ENCODE measurements at places on chromosomes 7 and 10. TPM values are rescaled to one million over a fixed set of nuclear protein-coding genes. Genes with fewer than 3 reads are reported as not detected.
A peak's percentile ranks its signal among the peaks of the same experiment; 100 is the strongest.

The AKR1C2 gene
- 130 TPM for total RNA-seq

DNA sequence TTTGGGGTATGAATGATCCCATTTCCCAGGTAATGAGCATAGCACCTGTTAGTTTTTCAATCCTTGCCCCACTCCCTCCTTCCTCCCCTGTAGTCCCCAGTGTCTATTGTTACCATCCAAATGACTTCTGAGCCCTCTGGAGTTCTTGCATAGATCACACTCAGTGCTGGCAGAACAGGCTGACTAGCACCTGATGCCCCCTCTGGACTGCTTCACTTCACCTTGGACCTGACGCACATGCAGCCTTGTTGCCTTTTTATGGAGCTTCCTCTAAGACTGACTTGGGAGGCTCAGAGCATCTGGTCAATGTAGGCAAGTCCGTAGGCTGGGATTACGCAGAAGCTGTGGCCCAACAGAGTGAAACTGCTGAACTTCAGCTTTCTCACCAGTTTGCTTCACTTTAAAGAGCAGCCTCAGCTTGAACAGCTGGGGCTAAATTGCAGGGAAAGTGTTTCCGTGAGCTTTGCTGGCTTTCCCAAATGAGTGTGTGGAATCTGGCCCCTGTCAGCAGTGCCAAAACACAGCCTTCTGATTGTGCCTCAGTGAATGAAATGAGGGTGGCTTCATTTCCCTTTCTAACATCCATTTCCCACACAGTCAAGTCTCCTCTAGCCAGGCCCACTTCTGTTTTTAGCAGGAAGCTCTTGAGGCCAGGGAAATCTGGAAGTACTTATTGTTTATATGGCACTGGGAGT, 48.5 kb downstream of the NXPH1 start:
- H3K27ac ChIP-seq: no peak overlapping the region
- H3K27me3 ChIP-seq: no peaks in the 10 kb centered on the region
- H3K36me3 ChIP-seq: no peaks in the 10 kb centered on the region
- peak; percentile 55 for DNase-seq
- no peak overlapping the region for H3K4me3 ChIP-seq

The MSMB gene
- 41.6 TPM for total RNA-seq

DNA sequence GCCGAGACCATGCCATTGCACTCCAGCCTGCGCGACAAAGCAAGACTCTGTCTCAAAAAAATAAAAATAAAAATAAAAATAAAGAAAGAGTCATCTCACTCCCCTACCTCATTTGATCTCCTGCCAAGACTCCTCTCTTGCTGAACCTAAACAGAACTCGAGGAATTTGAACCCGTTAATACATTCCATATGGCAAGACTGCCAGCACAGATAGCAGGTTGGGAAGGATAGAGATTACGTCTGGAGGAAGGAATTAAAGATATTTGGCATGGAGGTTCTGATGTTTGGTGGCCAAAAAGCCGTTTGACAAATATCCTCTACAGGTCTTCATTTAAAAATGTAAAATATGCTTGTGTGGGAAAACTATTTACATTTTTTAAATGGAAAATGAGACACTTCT, 549.6 kb downstream of the HTR7 start:
- no peak for DNase-seq
- no peak overlapping the region for H3K27ac ChIP-seq
- no peaks in the 10 kb centered on the region for H3K27me3 ChIP-seq
- H3K4me1 ChIP-seq: no peaks in the 10 kb centered on the region
- no peaks in the 10 kb centered on the region for H3K36me3 ChIP-seq

DNA sequence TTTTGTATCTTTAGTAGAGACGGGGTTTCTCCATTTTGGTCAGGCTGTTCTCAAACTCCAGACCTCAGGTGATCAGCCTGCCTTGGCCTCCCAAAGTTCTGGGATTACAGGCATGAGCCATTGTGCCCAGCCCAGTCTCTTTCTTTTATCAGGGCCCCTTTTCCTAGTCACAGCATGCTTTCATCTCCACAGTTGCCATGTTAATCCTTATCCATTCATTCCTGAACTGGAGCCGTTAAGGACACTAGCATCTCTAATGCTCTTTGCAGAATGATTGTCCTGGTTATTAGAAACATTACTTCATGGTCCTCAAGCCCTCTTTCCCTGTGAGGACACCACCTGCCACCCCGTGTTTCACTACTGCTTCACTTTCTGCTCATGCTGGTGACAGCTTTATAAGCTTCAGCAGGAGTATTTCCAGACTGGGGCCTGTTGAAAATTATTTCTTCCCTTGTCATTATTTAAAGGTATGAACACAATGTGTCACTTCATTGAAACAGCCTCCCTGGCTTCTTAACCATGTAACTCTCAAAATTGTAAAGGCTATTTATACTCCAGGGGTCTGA, 313.9 kb downstream of the BMPER start:
- no peaks in the 10 kb centered on the region for H3K4me1 ChIP-seq
- no peak for DNase-seq
- no peaks in the 10 kb centered on the region for H3K36me3 ChIP-seq
- no peaks in the 10 kb centered on the region for H3K27me3 ChIP-seq
- no peak overlapping the region for H3K4me3 ChIP-seq
- H3K27ac ChIP-seq: no peak overlapping the region

DNA sequence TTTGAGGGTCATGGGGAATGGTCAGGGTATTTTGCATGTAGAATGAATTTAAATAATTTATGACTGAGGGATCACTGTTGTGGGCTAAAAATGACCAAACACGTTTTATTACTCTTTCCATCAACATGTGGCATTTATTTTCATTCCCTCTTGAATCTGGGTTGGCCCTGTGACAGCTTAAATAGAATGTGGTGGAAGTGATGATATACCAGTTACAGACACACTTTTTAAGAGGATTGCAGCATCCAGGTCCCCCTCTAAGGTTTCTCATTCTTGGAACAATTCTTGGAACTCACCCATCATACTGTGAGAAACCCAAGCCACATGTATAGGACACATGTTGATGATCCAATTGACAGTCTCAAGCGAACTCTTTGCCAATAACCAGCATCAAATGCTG, 272.4 kb downstream of the ETV1 start:
- no peaks in the 10 kb centered on the region for H3K27me3 ChIP-seq
- no peak overlapping the region for H3K27ac ChIP-seq
- H3K36me3 ChIP-seq: no peaks in the 10 kb centered on the region
- H3K4me1 ChIP-seq: no peaks in the 10 kb centered on the region
- H3K4me3 ChIP-seq: no peak overlapping the region

DNA sequence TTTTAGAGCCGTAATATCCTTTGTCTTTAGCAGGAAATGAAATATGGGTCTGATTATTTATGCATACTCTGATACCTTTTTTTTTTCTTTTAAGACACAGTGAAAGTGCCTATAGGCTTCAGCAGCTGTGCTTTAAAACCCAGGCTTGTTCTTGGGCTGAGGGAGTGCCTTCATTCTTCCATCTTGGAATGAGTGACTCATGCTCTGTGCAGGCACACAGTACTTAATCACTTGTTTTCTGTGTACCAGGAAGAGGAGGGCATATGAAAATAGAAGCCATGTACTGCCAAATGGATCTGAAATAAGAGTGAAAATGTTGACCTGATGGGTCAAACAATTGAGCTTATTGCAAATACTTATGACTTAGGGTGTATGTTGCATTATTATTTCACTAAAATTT, 12.0 kb downstream of the INPP5F start:
- no peak for DNase-seq
- peaks cover 11% of the 10 kb centered on the region for H3K4me1 ChIP-seq
- no peak overlapping the region for H3K4me3 ChIP-seq
- no peaks in the 10 kb centered on the region for H3K27me3 ChIP-seq
- H3K27ac ChIP-seq: peak overlapping the region; percentile 72
- no peaks in the 10 kb centered on the region for H3K36me3 ChIP-seq

DNA sequence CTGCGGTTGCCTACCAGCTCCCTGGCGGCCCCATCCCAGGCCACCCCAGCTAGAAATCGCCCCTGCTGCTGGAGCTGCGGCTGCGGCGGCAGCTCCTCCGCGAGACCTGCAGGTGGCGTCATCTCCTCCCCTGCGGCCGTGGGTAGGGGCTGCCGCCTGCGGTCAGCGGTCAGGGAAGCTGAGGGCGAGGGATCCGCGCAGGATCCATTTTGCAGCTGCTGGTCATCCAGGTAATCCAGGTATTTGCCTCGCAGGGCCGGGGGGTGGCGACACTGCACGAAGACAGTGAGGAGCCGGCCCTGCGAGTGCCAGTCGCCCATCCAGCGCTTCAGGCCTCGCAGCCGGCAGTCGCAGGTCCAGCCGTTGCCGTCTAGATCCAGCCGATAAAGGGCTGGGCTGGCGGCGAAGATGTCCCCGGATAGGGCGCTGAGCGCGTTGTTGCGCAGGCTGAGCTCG, 1.5 kb downstream of the TRIL start:
- no peaks in the 10 kb centered on the region for H3K36me3 ChIP-seq
- DNase-seq: peak; percentile 74
- H3K27me3 ChIP-seq: peaks cover 28% of the 10 kb centered on the region
- peak overlapping the region; percentile 58 for H3K4me3 ChIP-seq
- H3K4me1 ChIP-seq: peaks cover 33% of the 10 kb centered on the region

DNA sequence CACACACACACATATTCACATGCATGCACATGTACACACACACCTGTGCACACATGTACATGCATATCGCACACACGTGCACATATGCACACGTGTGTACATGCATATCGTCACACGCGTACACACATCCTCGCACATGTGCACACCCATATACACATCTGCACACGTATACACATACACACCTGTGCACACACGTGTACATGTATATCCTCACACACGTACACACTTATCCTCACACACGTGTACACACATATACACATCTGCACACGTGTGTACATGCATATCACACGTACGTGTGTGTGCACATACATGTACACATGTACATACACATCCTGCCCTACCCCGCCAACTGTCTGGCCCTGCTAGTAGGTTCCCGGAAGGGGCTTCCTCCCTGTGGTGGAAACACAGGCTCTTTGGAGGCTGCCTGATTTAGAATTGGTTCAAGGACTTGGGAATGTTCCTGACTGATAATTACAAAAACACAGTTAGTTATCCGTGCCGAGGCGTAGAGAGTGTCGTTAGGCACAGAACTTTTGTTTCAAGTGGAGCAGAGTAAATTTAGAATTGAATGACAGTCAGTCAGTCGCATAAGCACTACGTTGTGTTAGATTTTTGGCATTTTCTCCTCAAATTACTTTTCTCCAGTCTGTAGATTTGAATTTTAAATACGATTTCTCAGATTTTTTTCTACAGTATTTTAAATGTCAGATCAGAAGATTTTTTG, 18.5 kb upstream of the PRKAR1B start:
- peaks cover 43% of the 10 kb centered on the region for H3K36me3 ChIP-seq
- H3K27ac ChIP-seq: no peak overlapping the region
- peaks cover 19% of the 10 kb centered on the region for H3K4me1 ChIP-seq
- no peak overlapping the region for H3K4me3 ChIP-seq

The GPNMB gene
- total RNA-seq: 26.1 TPM

GRCh38 chr7:94030634-94031033, 26.5 kb upstream of the BET1 start:
- no peak overlapping the region for H3K4me3 ChIP-seq
- H3K27ac ChIP-seq: no peak overlapping the region
- H3K27me3 ChIP-seq: no peaks in the 10 kb centered on the region
- H3K36me3 ChIP-seq: no peaks in the 10 kb centered on the region

DNA sequence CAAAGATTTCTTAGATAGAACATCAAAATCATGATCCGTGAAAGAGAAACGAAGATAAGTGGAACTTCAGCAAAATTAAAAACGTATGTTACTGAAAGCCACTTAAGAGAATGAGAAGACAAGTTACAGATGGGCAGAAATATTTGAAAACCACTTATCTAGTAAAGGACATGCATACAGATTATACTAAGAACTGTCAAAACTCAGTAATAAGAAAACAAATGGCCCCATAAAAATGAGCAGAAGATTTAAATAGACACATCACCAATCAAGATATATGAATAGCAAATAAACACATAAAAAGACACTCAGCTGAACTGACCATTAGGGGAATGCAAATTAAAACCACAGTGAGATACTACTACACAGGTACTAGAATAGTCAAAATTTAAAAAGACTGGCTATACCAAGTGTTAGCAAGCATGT, 343.7 kb downstream of the PTEN start:
- H3K4me1 ChIP-seq: no peaks in the 10 kb centered on the region
- H3K36me3 ChIP-seq: no peaks in the 10 kb centered on the region
- H3K4me3 ChIP-seq: no peak overlapping the region
- no peak for DNase-seq
- H3K27ac ChIP-seq: no peak overlapping the region
- no peaks in the 10 kb centered on the region for H3K27me3 ChIP-seq

The MSRB2 gene
- 12.9 TPM for total RNA-seq

The SVOPL gene
- under 0.01 TPM for total RNA-seq

The TEX36 gene
- total RNA-seq: not detected
